Activated CD4-positive, CD25-positive, alpha-beta regulatory T cell treated with anti-CD3 and anti-CD28 coated beads, Interleukin-2, amount 50 U/mL, for 24 hours (primary cell): ENCODE measurements at places on chromosomes 3 and 15.

DNA sequence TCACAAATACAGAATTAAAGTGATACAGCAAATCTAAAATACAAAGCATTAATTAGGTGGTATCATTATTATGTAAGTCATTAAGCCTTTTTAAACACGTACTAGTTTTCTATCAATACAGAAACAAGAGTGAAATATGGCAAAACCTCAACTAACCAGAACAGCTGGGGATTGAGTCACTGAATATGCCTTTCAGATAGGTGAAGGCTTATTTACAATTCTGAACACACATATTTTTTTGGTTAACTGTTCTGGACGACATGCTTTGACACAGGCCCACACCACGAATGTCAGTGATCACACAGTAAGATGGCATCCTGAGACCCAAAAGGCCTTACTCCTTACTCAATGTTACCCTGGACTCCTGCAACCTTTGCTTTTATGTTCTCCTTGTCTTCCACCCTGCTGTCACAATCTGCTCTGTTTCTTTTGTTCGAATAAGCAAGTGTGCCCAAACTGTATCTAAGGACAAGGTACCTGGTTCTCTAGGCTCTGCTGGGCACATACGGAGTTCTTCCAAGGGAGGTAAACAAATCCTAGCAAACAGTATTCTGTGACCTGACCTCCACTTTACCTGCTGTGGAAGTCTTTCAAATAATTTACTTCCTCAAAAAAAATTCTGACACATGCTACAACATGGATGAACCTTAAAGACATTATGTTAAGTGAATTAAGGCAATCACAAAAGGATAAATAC is 7.0 kb downstream of the SFMBT1 start:
- ATAC-seq, result no peak

GRCh38 chr15:85381850-85382751 is 1.7 kb downstream of the AKAP13 start:
- no peak for ATAC-seq

- ATAC-seq, result no peak
Observed at GRCh38 chr3:152491922-152492321, 223.2 kb downstream of the MBNL1 start.

- ATAC-seq, result no peak
Observed at GRCh38 chr3:127792541-127793292, 29.6 kb downstream of the MGLL start.

GRCh38 chr15:70437089-70437488 is 326.3 kb downstream of the UACA start:
- ATAC-seq, result no peak

DNA sequence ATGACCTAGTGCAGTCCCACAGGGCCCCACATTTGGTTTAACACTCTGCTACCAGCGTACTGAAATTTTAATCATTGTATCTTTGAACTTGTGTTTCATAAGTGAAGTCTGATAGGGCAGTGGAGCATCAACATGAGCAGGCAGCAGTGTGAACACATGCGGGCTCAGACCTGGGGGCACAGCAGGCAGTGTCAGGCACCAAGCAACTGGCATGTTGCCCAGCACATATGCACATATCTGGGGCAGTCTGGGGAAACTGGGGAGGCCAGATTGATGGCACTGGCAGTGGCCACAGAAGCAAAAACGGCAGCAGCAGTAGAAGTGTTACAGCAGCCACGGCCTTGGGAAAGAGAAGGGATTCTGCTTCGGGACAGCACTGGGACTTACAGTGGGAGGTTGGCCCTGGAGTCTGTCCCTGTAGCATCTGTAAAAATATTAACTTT is 353.9 kb upstream of the KCNMB2 start:
- no peak for ATAC-seq

DNA sequence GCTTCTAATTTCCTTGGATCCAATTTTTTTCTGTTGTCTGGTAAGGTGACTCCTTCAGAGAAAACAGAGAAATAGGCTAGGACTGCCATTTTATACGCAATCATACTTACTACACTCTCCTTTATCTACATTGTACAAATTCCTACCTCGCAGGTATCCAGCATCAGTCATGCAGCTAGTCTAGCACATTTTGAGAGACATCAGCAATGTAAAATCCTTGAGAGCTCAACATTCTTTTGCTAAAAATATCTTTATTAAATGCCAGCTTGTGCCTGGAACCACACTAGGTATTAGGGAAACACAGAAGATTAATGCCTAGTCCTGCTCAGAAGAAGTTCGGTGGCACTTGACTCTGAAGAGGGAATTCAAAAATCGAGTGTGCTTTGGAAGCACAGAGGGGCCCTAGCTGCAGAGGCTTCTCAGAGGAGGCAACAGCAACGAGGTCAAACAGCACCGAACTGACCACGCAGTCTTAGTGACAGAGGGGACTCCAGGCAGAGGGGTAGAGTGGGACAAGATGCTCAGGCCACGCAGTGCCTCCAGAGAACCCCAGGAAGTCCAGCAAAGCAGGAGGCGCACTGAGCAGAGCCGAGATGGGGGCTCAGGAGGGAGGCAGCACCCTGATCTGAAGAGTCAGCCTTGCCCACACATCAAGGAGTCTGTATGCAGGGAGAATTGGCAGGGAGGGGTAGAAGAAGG is 3.5 kb downstream of the FAM174B start:
- ATAC-seq, result no peak

DNA sequence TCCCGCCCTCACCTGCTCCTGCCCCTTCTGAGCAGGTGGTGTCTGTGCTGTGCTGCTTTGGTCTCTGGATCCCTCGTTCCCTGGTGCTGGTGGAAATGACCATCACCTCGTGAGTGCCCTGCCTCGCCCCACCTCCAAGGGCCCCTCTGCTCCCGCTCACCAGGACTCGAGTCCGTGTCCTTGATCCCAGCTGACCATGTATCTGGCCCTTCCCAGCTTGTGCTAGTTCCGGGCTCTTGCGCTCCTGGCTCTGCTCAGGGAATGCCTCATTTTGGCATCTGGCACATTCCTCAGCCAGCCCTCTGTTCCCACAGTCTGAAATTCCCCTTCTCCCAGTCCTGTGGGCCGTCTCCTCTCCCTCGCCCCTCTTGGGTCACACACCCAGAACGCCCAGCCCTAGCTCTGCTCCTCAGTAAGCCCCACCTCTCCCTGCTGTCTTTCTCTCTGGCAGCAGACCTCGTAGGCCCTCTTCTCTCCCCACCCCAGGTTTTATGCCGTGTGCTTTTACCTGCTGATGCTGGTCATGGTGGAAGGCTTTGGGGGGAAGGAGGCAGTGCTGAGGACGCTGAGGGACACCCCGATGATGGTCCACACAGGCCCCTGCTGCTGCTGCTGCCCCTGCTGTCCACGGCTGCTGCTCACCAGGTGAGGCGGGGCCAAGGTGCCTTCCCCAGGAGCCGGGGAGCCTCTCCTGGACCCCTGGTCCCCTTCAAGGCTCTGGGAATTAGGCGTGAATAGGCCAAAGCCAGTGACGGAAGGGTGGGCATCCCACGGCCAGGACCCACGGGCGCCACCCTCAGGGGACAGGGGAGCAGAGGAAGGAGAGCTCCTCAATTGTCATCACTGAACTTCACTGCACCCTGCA is 11.5 kb downstream of the SLC51A start:
- no peak for ATAC-seq

GRCh38 chr15:70799667-70800450 is 36.5 kb upstream of the UACA start:
- ATAC-seq, result no peak
